ENCODE measurements at places on chromosomes 12 and 14. TPM values are rescaled to one million over a fixed set of nuclear protein-coding genes. Genes with fewer than 3 reads are reported as not detected.

The ABCC9 gene
- total RNA-seq: 90.5 TPM

The SPTB gene
- 374 TPM for total RNA-seq

The CD27 gene
- not detected for total RNA-seq

- no peaks in the 10 kb centered on the region for H3K27me3 ChIP-seq
- H3K4me3 ChIP-seq: peak overlapping the region; percentile 21
- peak; percentile 33 for DNase-seq
- peak overlapping the region; percentile 87 for H3K27ac ChIP-seq
Measured at GRCh38 chr14:60179431-60179869, 14.3 kb upstream of the DHRS7 start.

The COX8C gene
- total RNA-seq: 0.54 TPM

GRCh38 chr12:51218607-51219161, 822 bp upstream of the POU6F1 start:
- no peaks in the 10 kb centered on the region for H3K36me3 ChIP-seq
- no peaks in the 10 kb centered on the region for H3K27me3 ChIP-seq
- peak overlapping the region; percentile 92 for H3K27ac ChIP-seq
- H3K4me3 ChIP-seq: peak overlapping the region; percentile 75

DNA sequence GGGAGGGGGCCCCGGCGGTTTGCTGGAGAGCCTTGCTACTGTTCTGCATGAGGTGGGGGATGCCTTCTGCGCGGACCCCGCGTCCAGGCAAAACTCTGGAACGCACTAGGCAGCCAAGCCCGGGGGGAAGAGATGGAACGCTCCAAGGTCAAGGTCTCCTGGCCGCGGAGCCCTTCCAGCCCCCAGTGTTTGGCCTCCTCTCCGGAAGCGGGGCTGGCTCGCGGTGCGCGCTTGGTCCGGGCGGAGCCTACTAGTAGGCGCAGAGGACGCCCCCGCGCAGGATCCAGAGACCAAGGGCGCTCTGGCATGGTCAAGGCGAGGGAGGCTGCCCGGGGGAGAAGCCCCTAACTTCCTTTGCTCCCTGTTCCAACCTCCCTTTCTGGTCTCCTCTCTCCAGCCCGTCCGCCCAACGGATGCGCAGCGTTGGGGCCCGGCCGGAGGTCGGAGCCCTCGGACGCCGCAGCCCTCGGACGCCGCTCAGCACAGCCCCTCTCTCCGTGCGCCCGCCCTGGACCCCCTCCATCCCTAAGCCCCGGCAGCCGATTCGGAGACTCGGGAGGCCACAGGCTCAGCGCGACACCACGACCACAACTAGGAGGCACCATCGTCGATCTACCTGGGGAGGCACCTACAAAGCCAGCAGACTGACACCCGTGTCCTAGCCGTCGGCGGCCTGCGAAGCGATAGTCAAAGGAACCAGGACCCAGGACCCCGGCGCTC, 669 bp upstream of the KCNK13 start:
- peak; percentile 13 for DNase-seq
- H3K27ac ChIP-seq: no peak overlapping the region
- peaks cover 10% of the 10 kb centered on the region for H3K4me1 ChIP-seq
- no peaks in the 10 kb centered on the region for H3K36me3 ChIP-seq

DNA sequence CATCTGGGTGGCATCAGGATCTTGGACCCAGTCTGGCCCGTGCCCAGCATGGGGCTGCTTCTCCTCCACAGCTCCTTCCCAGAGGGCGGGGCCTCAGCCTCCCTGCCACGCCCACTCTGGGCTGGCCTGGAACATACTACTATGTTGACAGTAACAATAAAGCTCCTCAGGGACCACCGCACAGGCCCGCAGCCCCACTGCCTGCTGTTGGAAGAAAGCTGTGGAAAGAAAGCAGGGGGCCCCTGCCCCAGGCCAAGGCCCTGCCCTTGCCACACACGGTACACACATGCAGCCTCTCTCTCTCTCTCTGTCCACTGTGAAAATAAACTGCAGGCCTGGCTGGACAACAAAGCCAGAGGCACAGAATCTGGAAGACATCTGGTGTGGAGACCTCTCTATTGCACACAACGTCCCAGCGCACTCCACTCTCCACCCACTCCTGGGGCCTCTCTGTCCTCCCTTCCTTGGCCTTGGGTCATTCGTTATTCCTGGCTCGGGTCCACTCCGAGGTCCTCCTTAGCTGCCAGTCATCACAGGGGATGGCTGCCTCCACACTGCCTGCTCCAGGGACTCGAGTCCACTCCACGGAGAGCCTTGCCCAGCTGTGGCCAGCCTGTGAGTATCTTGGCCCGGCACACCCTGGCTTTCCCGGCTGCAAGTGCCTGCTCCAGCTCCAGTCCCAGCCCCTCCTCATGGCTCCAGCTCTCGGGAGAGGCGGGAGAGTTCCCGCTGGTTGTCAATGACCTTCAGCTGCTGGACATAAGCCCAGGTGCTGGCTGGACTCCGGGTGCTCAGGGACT, 11.8 kb upstream of the ENDOU start:
- peak; percentile 84 for DNase-seq
- H3K27me3 ChIP-seq: no peaks in the 10 kb centered on the region
- peaks cover 39% of the 10 kb centered on the region for H3K4me1 ChIP-seq
- peak overlapping the region; percentile 7 for H3K4me3 ChIP-seq
- no peaks in the 10 kb centered on the region for H3K36me3 ChIP-seq
- peak overlapping the region; percentile 58 for H3K27ac ChIP-seq

DNA sequence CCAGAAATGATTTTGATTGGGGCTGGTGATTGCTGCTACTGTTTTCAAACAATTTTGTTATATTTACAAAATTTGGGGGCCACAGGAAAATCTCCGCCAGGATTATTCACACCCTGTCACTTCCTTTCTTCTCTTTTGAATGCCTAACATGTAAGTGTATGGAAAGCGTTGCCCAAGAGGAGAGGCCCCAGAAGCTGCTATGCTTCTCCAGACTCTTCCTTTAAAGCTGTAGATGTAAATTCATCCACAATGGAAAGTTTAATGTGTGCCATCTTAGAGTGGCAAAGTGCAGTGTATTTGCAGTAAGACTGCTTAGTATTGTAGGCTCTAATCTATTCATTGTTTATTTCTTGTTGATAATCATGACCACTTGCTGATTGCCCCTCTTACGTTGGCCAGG, 136.7 kb upstream of the LRIG3 start:
- no peaks in the 10 kb centered on the region for H3K36me3 ChIP-seq
- no peak for DNase-seq
- no peak overlapping the region for H3K4me3 ChIP-seq

The PTPN21 gene
- total RNA-seq: 20.3 TPM
